ENCODE measurements at places on chromosomes 12 and 14.

- no peak for DNase-seq
Observed at GRCh38 chr14:31986405-31986804, 90.7 kb upstream of the ARHGAP5 start.

DNA sequence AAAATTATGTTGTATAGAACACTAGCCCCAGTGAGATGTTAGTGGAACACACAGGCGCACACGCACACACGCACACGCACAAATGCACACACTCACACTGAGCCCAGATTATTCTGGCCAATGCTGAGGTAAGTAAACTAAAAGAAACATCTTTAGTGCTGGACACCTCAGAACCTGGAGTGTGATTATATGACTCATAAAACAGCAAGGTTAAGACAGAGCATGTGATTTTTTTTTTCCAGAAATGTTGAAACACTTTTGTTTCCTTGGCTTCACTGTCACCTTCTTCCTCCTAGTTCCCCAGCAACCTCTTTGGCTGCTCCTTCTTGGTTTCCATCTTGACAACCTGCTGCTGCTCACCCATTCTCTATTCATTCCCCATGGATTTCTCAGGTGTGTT, 141.0 kb upstream of the ALG10B start:
- no peak for DNase-seq

DNA sequence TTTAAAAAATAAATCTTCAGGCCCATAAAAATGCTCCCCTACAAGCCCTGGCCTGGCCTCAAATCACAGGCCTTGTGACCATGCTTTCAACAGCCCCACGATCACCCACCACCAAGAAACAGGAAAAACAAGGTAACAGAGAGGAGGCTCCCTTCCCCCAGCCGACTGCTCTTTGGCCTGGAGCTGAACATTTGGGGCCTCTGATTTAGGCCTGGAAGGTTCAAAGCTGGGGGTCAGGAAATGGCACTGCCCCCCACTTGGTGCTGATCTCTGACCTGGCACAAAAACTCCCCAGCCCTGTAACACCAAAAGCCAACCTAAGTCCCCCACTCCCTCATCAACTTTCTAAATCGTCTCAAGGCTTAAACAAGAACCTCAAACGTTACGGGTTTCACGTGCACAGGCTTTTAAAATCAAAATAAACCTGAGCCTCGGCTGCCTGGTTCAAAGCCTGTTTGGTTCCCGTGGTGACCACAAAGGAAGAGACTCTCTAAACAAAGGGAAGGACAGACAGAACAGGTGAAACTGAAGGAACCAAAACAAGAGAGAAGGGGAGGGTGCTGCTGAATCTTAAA, 9.0 kb downstream of the ACTN1 start:
- no peak for DNase-seq

GRCh38 chr14:55964821-55965220, 153.4 kb upstream of the PELI2 start:
- no peak for DNase-seq

- no peak for DNase-seq
Observed at GRCh38 chr14:33700052-33700451, 250.8 kb downstream of the EGLN3 start.

DNA sequence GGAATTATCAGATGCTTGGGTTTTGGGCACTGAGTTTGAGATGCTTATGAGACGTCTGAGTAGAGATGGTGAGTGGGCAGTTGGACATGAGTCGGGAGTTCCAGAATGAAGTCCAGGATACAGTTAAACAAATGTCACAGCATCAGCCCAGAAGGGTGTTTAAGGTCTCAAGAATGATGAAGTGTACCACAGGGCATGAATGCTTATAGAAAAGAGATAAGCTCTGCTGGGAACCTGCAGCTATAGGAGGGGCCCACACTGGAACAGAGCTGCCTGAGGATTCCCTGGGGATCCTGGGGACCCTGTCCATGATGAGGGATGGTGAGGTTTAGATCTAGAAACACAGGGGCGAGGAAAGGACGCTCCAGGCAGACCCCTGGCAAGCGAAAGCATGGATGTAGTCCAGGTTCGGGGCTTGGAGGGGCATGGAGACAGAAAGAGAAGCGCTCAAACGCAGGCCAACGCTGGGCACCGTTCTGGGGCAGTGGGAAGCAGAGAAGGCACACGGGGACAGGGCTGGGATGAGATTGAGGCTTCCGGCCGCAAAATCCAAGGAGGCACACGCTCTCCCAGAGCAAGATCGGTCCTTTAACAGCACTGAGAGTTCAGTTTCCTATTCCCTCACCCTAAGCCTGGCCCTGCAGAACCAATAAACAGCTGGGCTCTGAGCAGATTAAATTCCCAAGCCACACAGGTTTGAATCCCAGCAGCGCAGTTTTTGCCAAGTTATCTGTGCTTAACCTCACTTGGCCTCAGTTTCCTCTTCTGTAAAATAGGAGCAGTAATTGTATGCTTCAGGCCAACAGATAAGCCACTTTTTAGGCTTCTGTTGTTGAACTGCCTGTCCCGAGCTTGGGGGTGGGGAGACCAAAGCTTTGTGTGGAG, 52.9 kb downstream of the EID3 start:
- DNase-seq, result no peak

- no peak for DNase-seq
Observed at GRCh38 chr14:36241183-36241582, 64.7 kb upstream of the PTCSC3 start.

- DNase-seq, result no peak
Observed at GRCh38 chr12:46358791-46359666, 13.5 kb downstream of the SLC38A2 start.
